Activated CD4-positive, alpha-beta T cell treated with anti-CD3 and anti-CD28 coated beads for 1 hour (primary cell): ENCODE measurements at places on chromosomes 6 and 20.

GRCh38 chr6:50815436-50816114 lies 3.1 kb upstream of the TFAP2B start:
- no peak for DNase-seq

- no peak for DNase-seq
These were observed at the start of gene BFSP1 for GRCh38 chr20:17530716-17531664. BFSP1 (minus strand) TSS chr20:17531379; CDS start chr20:17531329, 50 bp downstream.

DNA sequence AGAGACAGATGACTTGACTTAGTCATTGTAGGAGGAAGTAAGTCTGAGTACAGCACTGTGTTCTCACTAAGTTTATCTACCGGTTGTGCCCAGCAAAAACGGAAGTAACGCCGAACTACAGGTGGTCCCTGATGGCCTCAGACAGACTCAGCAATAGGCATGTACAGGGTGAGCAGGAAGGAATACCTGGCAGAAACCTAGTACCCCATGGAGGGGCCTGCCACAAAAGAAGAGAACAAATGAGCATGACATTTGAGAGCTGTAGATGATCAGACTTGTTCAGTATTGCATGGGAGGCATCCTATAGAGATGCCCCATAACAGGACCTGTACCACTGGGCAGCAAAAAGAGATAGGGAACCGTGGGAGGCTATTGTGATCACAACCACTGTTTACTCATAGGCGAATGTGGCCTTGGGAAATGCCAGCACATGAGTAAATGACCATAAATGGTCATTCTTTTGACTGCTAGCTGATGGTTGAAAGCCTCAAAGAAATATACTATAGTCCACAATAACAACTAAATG lies 106.4 kb upstream of the TAB2 start:
- no peak for DNase-seq

- no peak for DNase-seq
These were observed 192.0 kb upstream of the PLN start for GRCh38 chr6:118356054-118356453.

DNA sequence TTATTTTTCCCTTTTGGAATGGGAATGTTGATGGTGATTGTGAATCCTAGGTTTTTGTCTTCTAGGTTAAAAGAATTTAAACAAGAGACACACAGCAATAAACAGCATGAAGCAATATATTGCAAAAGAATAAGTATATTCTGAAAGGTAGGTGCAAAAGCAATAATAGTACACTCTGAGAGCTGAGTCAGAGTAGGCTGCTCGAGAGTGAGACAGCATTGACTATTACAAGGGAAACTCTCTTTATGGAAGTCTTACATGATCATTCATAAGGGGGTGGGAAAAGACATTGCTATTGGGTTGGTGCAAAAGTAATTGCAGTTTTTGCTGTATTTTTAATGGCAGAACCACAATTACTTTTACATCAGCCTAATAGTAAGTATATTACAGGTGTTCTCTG lies 25.0 kb downstream of the FBXO5 start:
- DNase-seq = no peak

DNA sequence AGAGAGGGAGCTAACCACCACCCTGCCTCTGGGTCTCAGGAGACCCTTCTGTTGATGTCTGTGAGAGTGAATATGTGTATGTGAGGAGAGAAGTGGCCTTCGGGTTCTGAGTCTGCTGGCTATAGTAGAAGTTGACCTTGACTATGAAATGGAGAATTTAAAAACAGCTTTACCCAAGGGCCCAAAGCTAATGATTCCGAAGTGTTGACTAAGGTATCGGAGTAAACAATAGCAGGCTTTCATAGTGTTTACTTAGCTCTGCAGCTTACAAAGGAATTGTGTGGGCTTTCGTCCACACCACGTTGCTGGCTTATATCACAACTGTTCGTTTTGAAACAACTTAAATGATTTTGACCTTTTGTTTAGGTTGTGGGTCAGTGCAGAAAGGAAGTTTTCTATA lies 126.5 kb upstream of the JAG1 start:
- no peak for DNase-seq

GRCh38 chr6:20246125-20246524 lies 33.9 kb upstream of the MBOAT1 start:
- DNase-seq = no peak

GRCh38 chr6:83511901-83512681 lies at the start of gene PRSS35:
PRSS35 (plus strand) TSS chr6:83512534; CDS start chr6:83523442, 10,908 bp downstream.
- DNase-seq = no peak

DNA sequence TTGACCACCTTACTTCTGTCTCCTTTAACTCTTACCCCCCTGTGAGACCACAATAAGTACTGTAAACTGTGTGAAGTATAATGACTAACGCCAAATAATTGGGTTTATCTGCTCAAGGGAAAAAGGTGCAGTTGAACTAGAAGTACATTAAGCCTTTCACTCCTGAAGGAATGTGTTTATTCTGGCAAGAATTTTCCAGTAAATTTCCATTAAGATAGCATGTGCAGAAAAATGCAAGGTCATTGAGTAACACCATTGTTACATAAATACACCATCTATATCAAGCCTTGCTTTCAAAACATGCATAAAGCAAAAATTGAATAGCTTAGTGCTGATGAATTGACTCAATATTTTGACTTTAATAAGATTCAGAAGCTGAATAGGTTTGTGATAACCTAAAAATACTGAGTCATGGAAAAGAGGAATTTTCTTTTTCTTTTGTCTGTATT lies 65.4 kb downstream of the ARHGAP18 start:
- DNase-seq = no peak

DNA sequence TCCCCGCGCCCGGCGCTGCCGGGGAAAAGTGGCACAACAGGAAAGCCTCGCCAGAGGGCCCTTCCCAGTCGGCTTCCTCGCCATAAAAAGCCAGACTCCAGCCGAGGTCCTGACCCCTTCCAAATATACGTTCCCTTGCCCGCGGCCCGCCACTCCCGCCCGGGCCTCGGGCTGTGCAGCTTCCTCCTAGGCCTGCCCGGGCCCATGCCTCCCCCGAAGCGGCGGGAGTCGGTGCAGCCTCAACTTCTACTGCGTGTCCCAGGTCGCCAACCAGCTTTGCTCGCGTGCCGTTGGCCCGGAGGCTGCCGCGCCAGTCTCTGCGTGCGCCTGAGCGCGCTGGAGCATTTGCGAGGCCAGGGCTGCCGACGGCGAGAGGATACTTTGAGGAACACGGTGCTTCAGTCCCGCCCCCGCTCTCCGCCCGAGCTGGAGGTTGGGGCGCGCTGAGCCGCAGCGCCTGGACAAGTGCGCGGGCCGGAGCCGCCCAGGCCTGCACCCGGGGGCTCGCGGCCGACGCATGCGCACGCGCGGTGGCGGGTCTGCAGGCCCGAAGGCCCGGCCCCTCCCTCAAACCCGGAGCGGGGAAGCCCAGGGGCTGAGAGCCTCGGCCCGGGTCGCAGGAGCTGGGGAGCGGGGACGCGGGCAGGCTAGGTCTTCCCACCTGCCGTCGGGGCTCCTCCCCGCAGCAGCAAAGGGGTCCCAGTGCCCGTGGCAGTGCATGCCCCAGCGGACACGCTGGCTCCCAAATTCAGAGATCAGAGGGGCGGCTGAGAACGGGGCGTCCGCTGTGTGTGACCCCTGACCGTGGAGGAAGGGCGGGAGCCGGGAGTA lies 10.2 kb downstream of the FOXC1 start:
- no peak for DNase-seq

DNA sequence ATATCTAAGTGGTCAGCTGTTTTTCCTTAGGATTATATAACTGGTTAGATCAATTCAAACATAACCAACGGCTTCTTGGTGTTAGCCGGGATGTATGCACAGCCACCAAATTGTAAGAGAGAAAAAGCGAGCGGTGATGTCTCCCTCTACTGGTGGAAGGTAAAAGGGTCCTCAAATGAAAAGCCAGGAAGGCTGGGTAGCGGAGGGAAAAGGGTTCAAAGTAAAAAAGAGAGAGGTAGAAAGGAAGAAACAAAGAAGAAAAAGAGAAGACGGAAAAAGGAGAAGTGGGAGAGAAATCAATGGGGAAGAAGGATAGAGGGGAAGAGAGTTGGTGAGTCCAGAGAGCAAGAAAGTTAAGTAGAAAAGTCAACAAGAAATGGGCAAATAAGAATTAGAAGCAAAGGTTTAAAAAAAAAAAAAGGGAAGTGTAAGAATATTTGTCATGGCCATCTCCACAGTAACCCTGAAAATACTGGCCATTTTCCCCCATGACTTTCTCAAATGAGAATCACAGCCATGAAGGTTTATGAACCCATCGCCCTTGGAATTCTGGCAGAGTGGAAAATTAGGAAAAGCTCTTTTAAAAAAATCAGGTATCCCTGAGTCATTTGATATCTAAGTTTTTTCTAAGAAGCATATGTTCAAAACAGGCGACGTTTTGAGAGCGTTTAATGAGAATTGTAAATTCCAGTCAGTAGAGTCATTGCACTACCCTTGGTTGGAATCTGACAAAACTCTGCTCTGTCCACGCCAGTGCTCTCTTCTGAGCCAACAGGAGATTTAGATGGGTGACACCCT lies 155.6 kb upstream of the SNX9 start:
- DNase-seq = peak; percentile 29

DNA sequence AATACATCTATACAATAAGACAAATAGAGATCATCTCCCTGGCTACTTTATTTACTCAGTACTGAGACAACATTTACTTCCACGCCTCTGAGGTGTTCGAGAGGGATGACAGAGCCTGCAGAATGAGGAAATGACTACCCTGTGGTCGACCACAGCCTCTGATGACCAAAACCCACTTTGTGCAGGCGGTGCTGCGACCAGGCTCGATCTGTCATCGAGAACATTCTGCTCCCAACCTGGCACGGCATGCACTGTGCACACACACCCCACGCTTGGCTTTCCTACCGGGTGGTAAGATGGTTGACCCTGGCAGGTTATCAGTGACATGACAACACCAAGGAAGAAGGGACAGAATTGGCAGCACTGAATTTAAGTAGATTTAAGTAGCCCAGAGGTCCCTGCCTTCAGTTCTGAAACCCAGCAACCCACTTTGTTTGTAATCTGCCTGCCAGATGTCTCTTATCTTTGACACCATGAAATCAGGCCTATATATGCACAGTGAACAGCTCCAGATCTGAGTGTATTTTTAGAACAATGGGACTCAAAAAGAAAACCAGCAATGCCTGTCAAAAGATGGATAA lies 42.6 kb downstream of the TTI1 start:
- no peak for DNase-seq

GRCh38 chr20:38222231-38222922 lies 38.2 kb downstream of the KIAA1755 start:
- DNase-seq = peak; percentile 11

GRCh38 chr20:23178806-23179205 lies 92.7 kb upstream of the CD93 start:
- no peak for DNase-seq

DNA sequence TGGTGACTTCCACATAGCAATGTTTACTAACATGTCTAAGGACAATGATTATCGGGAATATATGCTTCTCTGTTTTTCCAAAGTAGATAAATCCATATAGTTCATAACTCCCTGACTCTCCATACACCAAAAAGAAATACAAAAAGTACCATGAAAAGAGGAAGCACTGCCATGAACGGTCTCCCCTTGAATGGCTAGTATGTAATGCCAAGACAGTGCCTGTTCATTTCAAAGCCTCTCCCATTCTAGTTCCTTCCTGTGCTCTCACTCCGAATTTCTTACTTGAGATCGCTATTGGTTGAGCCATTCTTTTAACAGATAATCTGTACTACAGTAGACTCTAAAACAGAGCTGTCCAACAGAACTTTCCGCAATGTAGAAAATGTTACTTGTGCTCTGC lies 54.8 kb upstream of the EDN1 start:
- DNase-seq = no peak

DNA sequence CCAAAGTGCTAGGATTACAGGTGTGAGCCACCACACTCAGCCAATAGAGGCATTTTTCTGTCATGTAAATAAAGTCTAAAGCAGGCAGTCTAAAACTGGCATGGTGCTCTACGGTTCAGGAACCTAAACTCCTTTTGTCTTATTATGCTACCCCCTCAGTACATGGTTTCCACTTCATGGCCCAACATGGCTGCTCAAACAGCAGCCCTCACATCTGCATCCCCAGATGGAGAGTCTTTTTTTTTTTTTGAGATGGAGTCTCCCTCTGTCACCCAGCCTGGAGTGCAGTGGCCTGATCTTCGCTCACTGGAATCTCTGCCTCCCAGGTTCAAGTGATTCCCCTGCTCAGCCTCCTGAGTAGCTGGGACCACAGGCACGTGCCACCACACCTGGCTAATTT lies 38.3 kb downstream of the SLC52A3 start:
- DNase-seq = no peak

DNA sequence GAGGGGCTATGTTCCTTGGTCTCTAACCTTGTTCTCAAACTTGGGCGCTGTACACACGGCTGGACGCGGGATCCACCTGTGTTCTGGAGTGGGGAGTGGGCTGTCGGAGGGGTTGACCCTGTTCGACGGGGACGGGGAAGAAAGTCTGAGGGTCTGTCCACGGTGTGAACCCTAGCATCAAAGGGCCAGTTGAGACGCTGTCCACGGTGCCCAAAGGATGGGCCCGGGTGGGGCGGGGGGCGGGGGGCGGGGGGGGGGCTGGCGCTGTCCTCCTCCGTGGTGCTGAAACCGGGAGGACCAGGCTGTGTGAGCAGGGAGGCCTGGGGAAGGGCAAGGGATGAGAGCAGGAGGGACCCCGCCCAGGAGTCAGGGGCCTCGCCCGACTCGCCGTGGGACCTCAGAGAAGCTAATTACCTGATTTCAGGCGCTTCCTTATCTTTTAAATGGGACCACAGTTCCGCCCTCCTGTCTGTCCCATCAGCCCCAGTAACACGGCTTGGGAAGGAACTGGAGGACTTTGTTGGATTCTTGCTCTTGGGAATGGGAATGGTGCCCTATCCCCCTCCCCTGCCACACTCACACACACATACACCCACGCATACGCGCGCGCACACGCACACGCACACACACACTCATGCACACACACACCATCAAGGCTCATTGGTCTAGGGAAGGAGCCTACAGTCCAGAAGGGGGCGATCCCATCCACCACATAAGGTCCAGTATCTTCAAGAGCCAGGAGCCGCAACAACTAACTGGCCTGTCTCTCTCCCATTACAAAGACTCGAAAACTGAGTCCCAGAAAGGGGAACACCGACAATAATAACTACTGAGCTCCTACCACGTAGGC lies 1.0 kb upstream of the VSTM2L start:
- DNase-seq = no peak

DNA sequence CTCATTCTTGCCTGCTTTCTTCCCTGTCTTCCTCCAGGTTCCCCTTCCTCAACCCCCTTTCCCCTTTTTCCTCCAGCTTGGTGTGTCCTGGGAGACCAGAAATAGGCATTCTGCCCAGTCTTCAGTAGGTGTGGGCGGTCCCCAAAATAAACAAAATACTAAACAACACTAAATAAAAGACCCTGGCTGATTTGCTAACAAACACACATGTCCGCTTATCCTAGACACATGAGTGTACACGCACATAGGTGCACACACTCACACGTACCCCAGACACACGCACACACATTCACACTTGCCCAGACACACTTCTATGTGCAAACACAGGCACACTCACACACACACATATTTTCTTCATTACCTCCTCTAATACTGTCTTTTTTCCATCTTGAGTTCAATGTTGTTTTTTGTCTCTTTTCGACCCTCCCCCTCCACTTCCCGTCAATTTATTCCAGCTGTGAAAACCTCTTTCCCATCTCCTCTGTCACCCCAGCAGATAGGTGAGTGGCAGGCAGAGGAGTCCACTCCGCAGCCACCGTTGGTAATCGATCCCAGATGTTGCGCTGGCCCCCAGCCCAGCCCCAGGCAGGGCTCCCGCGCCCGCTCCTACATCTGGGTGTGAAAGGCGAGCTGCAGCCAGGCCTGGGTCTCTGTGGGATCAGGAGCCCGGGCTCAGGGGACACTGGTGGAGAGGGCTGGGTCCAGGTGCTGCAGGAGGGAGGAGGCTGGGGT lies 56.9 kb upstream of the FOXP4 start:
- DNase-seq = no peak
